CD4-positive, alpha-beta memory T cell (primary cell): ENCODE measurements at places on chromosomes 12 and 14. TPM values are rescaled to one million over a fixed set of nuclear protein-coding genes. Genes with fewer than 3 reads are reported as not detected.

The COCH gene
- total RNA-seq, result not detected

- no peak within 1 kb of the TSS for H3K27ac ChIP-seq
- no peaks in the 10 kb centered on the region for H3K36me3 ChIP-seq
- H3K27me3 ChIP-seq, result peaks cover 21% of the 10 kb centered on the region
- DNase-seq, result no peak
Observed at GRCh38 chr14:25049568-25050268, at the start of gene STXBP6. TSS of gene STXBP6 (minus strand) at chr14:25050147. CDS start at chr14:24974818, 75,329 bp downstream.

The KRT77 gene
- total RNA-seq, result not detected

GRCh38 chr12:53287741-53288216, 7.6 kb upstream of the PFDN5 start:
- H3K27me3 ChIP-seq, result no peaks in the 10 kb centered on the region
- no peak overlapping the region for H3K4me3 ChIP-seq
- H3K4me1 ChIP-seq, result no peaks in the 10 kb centered on the region
- DNase-seq, result peak; percentile 68

The SIX1 gene
- not detected for total RNA-seq

GRCh38 chr14:77589099-77589498, 27.3 kb downstream of the SPTLC2 start:
- no peak overlapping the region for H3K4me3 ChIP-seq
- H3K36me3 ChIP-seq, result peaks cover 3% of the 10 kb centered on the region
- no peak overlapping the region for H3K27ac ChIP-seq

GRCh38 chr12:51923506-51924365, 16.4 kb downstream of the ACVRL1 start:
- H3K36me3 ChIP-seq, result no peaks in the 10 kb centered on the region
- H3K27me3 ChIP-seq, result no peaks in the 10 kb centered on the region
- no peak overlapping the region for H3K27ac ChIP-seq
- peak; percentile 39 for DNase-seq
- H3K4me1 ChIP-seq, result peaks cover 9% of the 10 kb centered on the region

The KRT8 gene
- 0.29 TPM for total RNA-seq

DNA sequence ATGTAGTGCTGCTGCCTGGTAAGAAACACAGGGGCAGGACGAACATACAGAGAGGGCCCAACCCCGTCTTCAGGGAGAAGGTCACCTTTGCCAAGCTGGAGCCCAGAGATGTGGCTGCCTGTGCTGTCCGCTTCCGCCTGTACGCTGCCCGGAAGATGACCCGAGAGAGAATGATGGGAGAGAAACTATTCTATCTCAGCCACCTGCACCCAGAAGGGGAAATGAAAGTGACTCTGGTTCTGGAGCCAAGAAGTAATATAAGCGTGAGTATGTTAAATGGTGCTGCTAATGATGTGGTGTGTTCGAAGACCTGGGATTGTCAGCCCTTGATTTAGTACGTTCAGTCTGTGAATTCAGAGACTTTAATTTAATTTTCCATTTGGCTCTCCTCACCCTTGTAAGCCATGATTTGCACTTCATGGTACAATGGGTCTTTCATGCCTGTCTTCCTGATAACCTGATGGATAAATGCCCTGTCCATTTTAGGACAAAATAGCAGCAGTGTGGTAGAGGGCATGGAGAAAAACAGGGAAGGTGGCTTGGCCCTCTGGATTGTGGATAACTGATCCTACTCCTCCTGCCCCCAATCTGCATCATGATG, 318.9 kb downstream of the SNAPC1 start:
- H3K4me1 ChIP-seq, result peaks cover 19% of the 10 kb centered on the region
- H3K27ac ChIP-seq, result no peak overlapping the region
- H3K4me3 ChIP-seq, result no peak overlapping the region
- no peaks in the 10 kb centered on the region for H3K36me3 ChIP-seq

The ITGB7 gene
- total RNA-seq, result 397 TPM

- H3K27ac ChIP-seq, result no peak overlapping the region
- H3K27me3 ChIP-seq, result no peaks in the 10 kb centered on the region
- no peaks in the 10 kb centered on the region for H3K36me3 ChIP-seq
- no peak for DNase-seq
- H3K4me1 ChIP-seq, result peaks cover 52% of the 10 kb centered on the region
Observed at GRCh38 chr14:52303236-52303635, 10.9 kb upstream of the PTGER2 start.
